Thyroid gland (tissue), 4 donors: ENCODE measurements at places on chromosomes 13 and 19. TPM values are rescaled to one million over a fixed set of nuclear protein-coding genes. Genes with fewer than 3 reads are reported as not detected.

Gene LGALS14
- not detected for total RNA-seq

Gene ZNF222
- 3.3 TPM for total RNA-seq

Gene CBY2
- total RNA-seq: not detected

DNA sequence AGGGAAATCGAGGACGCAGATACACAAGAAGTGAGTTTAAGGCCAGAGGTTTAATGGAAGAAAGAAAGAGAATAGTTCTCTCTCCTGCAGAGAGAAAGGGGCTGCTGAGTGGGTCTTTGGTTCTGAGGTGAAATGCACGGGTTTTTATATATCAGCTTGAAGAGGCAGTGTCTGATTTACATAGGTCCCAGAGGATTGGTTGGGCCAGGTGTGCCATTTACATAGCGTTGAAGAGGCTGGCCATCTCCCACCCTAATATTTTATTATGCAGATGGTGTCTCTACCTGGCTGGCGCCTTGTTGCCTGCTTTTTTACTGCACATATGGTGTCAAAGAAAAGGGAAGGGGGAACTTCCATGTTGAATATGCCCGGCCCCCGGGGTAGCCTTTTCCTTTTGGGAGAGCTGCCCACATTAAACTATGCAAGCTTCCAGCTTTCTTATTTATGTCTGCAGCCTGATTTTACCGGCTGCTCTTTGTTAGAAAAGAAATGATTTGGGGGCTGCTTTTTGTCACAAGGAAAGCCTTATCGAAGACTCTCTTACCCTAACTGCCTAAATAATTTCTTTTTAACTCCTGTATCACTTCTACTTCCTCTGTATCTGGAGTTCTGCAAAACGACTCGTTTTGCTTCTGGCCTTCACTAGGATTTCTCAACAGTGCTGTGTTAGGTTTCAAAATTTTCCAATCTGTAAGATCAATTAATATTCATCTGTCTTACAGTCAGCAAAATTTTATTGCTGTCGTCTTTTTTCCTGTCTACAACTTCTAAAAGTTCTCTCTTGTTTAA, 268.5 kb downstream of the B3GLCT start:
- no peaks in the 10 kb centered on the region for H3K27me3 ChIP-seq
- no peak for DNase-seq
- no peak overlapping the region for H3K27ac ChIP-seq
- no peaks in the 10 kb centered on the region for H3K4me1 ChIP-seq

DNA sequence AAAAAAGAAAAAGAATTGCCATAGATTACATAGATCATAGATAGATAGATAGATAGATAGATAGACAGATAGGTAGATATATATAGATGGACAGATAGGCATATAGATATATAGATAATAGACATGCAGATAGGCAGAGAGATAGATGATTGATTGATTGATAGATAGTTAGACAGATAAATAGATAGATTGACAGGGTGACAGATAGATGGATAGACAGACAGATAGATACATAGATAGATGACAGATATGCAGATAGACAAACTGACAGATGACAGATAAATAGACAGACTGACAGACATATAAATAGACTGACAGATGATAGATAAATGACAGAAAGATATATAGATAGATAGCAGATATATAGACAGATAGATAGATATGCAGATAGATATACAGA, 474.0 kb downstream of the IRS2 start:
- no peaks in the 10 kb centered on the region for H3K27me3 ChIP-seq
- H3K36me3 ChIP-seq: no peaks in the 10 kb centered on the region
- H3K4me1 ChIP-seq: no peaks in the 10 kb centered on the region

GRCh38 chr13:48162217-48162616, 67.3 kb upstream of the MED4 start:
- H3K4me1 ChIP-seq: peaks cover 16% of the 10 kb centered on the region
- H3K4me3 ChIP-seq: no peak overlapping the region
- no peaks in the 10 kb centered on the region for H3K27me3 ChIP-seq
- DNase-seq: no peak
- H3K27ac ChIP-seq: no peak overlapping the region

DNA sequence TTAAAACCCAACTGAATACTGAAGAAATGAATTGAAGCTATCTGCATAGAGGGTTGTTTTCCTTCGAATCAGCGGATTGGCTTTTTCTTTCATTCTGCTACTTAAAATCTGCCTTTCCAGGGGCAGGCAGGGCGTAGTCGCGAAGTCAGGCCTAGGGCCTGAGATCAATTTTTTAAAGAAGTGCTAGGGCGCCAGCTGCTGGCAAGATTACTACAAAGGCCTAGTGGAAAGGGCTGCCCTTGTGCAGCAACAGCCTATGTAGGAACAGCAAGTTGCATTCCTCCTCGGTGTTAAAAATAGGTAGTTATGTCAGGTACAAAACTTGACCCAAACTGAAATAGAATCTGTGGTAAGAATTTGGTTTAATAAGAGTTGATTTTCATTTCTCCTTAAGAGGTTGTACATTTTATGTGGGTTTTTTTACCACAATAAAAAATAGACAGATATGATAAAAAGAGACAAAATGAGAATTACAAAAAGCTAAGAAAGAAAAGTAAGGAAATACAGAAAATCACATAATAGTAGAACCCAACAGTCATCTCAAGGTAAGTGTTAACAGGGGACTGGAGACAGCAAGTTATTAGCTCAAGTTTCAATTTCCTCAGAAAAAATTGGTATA, 9.5 kb upstream of the URAD start:
- no peaks in the 10 kb centered on the region for H3K36me3 ChIP-seq
- DNase-seq: peak; percentile 31
- no peak overlapping the region for H3K27ac ChIP-seq
- H3K4me3 ChIP-seq: no peak overlapping the region

DNA sequence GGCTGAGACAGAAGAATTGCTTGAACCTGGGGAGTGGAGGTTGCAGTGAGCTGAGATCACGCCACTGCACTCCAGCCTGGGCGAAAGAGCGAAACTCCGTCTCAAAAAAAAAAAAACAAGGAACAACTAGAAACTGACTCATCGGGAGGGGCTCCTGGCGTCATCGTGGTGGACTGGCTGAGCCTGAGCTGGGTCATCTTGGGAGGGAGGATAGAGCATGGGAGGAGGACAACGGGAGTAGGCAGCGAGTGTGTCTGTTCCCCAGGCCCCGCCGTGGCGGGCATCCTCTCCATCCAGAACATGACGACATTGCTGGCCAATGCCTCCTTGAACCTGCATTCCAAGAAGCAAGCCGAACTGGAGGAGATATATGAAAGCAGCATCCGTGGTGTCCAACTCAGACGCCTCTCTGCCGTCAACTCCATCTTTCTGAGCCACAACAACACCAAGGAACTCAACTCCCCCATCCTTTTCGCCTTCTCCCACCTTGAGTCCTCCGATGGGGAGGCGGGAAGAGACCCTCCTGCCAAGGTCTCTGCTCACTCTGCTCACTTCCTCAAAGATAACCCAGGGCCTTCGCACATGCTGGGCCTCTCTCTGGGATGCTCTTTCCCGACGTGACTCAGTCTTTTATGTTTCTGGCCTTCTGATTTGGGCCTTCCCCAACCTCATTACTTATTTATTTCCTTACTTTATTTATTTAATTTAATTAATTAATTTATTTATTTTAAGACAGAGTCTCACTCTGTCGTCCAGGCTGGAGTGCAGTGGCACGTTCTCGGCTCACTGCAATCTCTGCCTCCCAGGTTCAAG, 16.6 kb downstream of the DDX39A start:
- DNase-seq: no peak
- H3K27ac ChIP-seq: no peak overlapping the region
- H3K36me3 ChIP-seq: peaks cover 22% of the 10 kb centered on the region
- no peaks in the 10 kb centered on the region for H3K4me1 ChIP-seq
- H3K4me3 ChIP-seq: no peak overlapping the region

DNA sequence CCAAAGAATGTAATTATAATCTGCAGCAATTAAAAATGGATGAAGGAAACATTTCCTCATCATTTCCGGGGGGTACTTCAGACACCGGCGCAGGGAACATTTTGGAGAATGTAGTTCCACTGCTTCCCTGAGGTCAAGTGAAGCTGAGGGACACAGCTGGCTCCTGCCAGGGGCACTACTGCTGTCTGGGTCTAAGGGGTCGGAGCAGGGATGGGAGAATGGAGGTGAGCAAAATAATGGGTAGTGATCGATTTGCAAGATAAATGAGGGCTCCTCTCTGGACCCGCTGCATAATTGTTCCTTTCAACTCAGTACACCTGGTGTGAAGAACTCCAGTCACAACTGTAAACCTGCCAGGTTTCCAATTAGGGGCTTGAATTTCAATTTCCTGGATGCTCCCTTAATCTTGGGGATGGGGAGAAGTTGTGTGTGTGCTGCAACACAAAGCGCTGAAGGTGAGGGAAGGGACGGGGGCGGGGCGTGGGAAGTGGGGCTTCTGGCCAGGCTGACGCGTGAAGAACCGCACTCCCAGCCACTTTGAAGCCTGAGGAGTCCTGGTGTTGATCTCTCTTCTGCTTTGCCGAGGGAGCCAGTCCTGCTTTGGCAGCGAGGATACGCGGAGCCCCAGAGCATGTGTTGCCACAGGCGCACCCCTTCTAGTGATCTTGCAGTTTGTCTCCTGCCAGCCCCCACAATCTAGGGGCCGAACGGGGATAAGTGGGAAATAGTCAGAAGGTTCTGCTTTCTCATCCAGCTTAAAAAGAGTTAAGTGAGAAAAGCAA, 57.9 kb upstream of the PCDH8 start:
- DNase-seq: no peak
- H3K4me1 ChIP-seq: peaks cover 27% of the 10 kb centered on the region
- H3K36me3 ChIP-seq: no peaks in the 10 kb centered on the region
- H3K27ac ChIP-seq: no peak overlapping the region

DNA sequence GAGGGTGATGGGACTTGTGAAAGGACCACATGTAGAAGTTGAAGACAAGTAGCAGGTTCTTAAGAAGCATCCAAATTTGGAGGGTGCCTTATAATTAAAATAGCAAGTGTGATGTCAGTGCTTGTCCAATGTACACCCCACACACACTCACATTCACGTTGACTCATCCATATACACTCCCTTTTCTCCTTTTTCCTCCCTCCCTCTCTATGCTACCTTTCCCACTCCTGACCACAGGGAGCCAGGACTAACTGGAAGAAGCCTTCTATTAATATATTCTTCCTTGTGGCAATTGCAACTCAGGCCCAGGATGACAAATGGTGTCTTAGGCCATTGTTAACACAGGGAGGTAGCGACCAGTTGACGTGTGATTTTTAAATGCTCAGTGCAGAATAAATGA, 16.3 kb upstream of the GPR183 start:
- no peaks in the 10 kb centered on the region for H3K27me3 ChIP-seq
- H3K36me3 ChIP-seq: no peaks in the 10 kb centered on the region
- no peak overlapping the region for H3K4me3 ChIP-seq

GRCh38 chr13:30726192-30726591, 9.2 kb upstream of the ALOX5AP start:
- DNase-seq: no peak
- H3K27ac ChIP-seq: no peak overlapping the region
- no peaks in the 10 kb centered on the region for H3K27me3 ChIP-seq
- no peaks in the 10 kb centered on the region for H3K4me1 ChIP-seq
- no peaks in the 10 kb centered on the region for H3K36me3 ChIP-seq
